NCI-H748 treated with DMSO at 0.1 percent for 48 hours (cell line): ENCODE measurements at places on chromosomes 13 and 19.

DNA sequence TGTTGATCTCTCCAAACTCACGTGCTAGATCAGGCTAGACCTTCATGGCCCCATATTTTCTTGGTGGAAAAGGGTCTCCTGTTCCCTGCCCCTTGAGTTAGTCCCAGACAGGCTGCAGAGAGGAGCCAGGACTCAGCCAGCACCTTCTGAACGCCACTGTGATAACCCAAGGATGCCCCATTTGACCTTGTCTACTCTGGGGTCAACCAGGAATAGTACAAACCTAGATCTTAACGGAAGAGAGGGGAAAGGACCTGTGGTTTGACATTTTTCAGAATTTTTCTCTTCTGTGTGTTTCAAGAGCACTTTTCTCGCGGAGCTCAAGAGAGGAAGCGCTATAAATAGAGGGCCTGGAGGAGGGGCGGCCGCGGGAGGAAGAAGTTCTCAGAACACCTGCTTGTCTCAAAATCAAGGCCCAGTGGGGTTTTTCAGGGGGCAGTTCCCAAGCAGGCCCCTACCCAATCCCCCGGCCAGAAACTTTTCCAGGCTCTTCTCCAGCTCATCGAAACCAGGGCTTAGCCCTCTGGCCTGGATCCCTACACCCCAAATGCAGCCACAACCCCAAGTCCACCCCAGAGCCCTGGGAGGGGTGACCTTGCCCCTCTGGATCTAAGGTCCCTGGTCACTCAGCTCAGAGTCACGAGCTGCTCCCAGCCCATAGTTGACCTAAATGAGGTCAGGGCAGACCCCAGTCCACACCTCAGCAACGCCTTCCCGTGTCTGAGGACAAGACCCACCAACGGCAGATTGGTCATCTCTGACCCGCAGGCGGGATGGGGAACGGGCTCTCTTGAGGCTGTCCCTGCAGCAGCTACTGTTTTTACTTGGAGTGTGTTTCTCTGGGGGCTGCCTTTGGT lies 75.6 kb upstream of the TM9SF2 start:
- no peak for DNase-seq

DNA sequence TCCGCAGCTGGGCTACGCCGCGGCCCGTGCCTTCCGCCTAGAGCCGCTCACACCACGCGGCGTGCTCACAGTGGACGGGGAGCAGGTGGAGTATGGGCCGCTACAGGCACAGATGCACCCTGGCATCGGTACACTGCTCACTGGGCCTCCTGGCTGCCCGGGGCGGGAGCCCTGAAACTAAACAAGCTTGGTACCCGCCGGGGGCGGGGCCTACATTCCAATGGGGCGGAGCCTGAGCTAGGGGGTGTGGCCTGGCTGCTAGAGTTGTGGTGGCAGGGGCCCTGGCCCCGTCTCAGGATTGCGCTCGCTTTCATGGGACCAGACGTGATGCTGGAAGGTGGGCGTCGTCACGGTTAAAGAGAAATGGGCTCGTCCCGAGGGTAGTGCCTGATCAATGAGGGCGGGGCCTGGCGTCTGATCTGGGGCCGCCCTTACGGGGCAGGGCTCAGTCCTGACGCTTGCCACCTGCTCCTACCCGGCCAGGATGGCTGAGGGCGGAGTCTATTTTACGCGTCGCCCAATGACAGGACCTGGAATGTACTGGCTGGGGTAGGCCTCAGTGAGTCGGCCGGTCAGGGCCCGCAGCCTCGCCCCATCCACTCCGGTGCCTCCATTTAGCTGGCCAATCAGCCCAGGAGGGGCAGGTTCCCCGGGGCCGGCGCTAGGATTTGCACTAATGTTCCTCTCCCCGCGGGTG lies 7.4 kb downstream of the DBP start:
- DNase-seq: peak; percentile 47

- peak; percentile 36 for DNase-seq
Observed at GRCh38 chr13:40974460-40975407, 44.4 kb downstream of the ELF1 start.

GRCh38 chr13:19772306-19772705 lies 10.4 kb downstream of the PSPC1 start:
- no peak for DNase-seq

- DNase-seq: peak; percentile 92
Observed at GRCh38 chr13:66036024-66036614, 1194.0 kb downstream of the PCDH9 start.

DNA sequence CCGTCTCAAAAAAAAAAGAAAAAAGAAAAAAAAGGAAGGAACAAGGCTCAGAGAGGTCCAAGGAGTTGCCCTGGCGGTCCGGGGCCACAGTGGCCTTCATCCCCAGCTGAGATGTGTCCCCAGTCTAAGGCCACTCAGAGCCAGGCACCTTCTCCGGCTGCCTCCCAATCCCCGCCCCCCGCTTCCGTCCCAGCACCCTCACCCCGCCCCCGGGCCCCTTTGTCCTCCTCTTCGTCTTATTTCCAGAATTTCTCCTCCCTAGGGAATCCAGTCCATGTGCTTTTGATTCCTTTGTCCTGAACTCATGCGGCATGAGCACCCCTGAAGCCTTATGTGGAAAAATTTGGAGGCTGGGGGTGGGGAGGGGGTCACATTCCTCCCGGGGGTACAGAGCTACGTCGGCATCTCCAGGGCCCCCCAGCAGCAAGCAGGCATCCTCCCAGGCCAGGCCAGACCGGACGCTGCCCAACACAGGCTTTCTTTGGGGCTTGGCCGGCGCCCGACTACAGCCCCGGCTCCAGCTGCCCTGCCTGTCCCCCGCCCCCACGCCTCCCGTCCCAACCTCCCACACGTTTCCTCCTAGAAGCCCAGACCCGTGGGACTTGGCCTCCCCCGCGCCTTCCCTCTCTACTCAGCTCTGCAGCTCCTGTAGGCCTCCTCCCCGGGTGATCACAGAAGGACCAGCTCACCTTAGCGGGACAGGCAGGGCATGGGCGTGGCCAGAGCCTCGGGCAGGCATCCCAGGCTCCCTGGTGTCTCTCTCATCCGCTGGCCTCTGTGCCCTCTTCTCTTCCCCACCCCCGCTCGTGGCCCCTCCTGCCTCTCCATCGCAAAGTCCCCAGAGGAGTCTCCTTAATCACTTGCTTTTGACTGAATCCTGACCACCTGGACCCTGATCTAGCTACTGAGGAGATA lies 17.8 kb upstream of the ADGRE5 start:
- DNase-seq: no peak

DNA sequence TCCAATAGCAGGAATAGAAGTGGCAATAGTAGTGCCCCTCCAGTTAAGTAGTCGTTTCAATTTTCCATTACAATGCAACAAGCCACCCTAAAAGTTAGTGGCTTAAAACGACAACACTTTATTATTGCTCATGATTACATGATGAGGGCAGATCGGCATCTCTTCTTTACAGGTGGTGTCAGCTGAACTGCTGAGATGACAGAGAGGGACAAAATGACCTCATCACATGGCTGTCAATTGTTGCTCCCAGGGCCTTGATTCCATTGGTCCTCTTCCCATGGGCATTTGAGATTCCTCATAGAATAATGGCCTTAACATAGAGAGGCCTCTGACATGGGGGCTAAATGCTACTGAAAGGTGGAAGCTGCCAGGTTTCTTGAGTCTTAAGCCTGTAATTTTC lies 679.8 kb upstream of the KLHL1 start:
- DNase-seq: no peak

GRCh38 chr13:52353193-52353592 lies 52.8 kb downstream of the THSD1 start:
- no peak for DNase-seq

DNA sequence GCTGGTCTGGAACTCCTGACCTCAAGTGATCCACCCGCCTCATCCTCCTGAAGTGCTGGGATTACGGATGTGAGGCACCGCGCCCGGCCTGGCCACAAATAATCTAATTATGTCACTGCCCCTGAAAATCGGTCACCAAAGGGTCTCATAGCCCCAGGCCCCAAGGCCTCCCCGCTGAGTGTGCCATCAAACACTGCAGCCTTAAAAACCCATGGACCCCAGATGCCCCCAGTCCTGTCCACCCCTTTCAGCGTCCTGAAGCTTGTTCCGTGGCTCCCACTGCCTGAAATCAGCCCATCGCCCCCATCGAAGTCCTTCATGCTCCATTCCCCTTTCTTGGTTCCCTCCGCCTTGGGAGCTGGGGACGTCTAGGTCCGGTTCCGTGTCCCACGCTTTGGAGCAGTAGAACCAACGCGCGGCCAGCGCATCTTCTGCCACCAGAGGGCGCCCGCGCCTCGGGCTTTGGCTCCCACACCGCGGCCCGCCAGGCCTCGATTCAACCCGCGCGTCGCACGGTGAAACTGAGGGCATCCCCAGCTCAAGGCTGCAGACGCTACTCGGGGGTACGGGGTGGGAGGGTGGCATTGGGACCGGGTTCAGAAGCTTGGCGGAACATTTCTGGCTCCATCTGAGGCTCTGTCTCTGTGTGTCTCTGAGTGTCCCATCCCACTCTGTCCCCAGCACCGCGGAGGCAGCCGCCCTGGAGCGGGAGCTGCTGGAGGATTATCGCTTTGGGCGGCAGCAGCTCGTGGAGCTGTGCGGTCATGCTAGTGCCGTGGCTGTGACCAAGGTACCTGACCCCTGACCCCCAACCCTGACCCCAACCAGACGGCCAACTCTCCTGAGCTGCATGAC lies 3.5 kb downstream of the YJEFN3 start:
- DNase-seq: peak; percentile 20

GRCh38 chr19:39293394-39293793 lies 2.8 kb upstream of the IFNL1 start:
- no peak for DNase-seq

DNA sequence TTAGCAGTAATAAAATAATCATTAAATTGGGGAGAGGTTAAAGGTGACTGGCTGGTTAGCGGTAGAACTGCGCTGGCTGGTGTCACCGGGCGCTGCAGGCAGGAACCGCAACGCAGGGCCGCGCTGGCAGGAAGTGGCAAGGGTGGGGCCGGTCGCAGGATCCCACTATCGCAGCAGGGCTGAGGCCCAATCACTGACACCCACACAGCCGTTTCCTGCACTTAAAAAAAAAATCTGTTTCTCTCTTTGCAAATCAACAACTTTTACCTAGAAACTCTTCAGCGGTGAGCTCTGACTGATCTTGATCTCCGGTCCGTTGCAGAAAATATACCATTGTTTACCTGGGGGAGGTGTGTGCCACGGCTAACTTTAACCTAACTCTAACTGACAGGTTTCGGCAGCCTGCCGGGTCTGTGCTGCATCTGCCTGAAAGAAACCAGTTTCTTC lies 46.9 kb downstream of the KLF2 start:
- no peak for DNase-seq

DNA sequence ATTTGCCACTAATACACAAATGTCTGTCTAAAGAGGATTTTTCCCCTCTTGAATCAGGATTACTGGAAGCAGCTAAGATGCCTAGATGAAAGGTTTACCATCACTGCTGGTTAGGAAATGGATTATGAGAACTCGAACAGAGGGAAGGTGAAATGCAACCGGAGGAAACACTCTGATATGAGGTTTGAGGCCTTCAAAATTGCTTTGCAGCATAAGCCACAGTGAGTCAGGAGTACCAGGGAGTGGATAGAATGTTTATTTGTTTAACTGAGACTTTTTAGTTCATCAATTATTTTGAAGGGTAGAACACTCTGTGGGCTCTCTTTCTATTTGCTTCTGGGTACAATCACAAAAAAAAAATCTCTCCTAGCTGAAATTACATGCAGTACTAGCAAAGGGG lies 18.1 kb downstream of the CDADC1 start:
- no peak for DNase-seq

- no peak for DNase-seq
Observed at GRCh38 chr19:47581605-47582319, 8.8 kb upstream of the ZNF541 start.

GRCh38 chr19:43699506-43700394 lies 16.1 kb upstream of the IRGC start:
- no peak for DNase-seq

DNA sequence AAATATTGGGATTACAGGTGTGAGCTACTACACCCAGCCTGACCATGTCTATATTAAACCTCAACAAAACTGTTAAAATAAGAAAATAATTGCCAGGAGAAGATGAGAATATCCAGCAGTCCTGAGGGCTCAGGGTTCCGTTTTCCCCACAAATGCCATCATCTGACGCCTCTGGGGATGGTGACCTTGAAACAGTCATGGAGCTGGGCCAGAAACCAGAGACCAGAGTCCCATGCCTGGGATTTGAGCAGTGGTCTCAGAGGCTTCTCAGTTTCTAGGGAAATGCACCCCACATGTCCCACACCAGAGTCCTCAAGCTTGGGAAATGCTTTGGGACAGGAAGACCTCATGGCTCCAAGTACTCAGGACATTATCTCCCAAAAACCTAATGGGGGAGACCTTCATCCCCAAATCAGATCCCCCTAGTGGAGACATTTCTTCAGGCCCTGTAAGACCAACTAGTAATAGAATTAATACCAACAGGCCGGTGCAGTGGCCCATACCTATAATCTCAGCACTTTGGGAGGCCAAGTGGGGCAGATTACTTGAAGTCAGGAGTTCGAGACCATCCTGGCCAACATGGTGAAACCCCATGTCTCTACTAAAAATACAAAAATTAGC lies 2.9 kb upstream of the MAP1S start:
- no peak for DNase-seq

- DNase-seq: no peak
Observed at GRCh38 chr19:40783711-40784110, 5.7 kb downstream of the RAB4B start.

- no peak for DNase-seq
Observed at GRCh38 chr13:112792511-112792910, 102.7 kb downstream of the ATP11A start.

DNA sequence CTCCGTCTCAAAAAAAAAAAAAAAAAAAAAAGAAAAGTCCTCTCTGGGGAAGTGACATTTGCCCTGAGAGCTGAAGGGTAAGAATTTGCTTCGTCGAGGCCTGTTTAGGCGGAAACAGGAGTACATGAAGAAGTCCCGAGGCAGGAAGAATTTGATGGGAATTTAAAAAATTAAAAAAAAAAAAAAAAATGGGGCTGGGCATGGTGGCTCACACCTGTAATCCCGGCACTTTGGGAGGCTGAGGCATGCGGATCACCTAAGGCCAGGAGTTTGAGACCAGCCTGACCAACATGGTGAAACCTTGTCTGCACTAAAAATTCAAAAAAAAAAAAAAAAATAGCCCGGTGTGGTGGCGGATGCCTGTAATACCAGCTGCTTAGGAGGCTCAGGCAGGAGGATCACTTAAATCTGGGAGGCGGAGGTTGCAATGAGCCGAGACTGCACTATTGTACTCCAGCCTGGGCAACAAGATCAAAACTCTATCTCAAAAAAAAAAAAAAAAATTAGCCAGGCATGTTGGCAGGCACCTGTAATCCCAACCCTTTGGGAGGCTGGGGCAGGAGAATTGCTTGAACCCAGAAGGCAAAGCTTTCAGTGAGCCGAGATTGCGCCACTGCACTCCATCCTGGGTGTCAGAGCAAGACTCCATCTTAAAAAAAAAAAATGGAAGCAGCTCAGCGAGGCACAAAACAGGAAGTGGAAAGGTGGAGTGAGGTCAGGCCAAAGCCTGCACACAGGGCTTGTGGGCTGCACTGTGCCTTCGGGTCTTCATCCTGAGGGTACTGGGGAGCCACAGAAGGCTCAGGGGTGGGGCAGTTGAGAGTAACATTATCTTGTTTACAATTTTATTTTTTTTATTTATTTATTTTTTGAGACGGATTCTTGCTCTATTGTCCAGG lies 4.9 kb downstream of the BAX start:
- no peak for DNase-seq
